Effector memory CD4-positive, alpha-beta T cell (primary cell): ENCODE measurements at places on chromosomes 7 and 10.

DNA sequence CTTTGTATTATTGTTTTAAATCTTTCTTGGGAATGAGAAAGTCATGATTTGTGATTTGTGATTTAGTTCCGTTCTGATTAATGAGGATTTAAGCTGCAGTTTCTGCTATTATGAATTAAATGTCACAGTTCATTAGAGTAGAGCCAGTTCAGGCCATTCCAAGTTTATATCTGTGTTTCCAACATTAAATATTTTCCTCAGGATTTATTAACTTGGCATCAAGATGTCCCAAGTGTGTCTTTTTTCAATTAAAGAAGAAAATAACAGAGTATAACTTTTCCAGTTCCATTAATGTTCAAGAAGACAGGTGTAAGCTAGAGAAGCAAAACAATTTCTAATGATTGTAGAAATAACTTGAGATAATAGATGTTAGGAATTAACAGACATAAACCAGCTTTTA is 1183.2 kb upstream of the CELF2 start:
- no peak for DNase-seq

GRCh38 chr7:86814661-86815379 is 171.1 kb downstream of the GRM3 start:
- DNase-seq, result no peak

DNA sequence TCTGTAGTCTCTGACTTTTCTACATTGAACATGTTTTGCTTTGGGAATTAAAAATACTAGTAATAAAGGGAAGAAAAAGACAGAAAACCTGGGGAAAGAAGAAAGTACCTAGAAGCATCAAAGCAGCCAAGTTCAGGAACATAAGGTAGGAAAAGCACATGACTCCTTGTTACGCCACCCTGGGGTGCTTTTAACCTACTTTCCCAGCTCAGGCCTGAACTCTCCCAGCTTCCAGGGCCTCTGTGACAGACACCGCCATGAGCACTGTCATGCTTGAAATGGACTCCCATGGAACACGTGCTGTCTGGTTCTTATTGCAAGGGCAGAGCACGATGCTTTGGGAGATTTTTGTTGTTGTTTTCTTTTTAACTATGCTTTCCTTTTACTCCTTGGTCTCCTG is 11.4 kb downstream of the ACTR1A start:
- DNase-seq, result no peak

- DNase-seq, result no peak
Measured at GRCh38 chr10:109343293-109343692, 580.0 kb downstream of the XPNPEP1 start.

- no peak for DNase-seq
Measured at GRCh38 chr10:70160798-70161197, 9.5 kb downstream of the SAR1A start.

DNA sequence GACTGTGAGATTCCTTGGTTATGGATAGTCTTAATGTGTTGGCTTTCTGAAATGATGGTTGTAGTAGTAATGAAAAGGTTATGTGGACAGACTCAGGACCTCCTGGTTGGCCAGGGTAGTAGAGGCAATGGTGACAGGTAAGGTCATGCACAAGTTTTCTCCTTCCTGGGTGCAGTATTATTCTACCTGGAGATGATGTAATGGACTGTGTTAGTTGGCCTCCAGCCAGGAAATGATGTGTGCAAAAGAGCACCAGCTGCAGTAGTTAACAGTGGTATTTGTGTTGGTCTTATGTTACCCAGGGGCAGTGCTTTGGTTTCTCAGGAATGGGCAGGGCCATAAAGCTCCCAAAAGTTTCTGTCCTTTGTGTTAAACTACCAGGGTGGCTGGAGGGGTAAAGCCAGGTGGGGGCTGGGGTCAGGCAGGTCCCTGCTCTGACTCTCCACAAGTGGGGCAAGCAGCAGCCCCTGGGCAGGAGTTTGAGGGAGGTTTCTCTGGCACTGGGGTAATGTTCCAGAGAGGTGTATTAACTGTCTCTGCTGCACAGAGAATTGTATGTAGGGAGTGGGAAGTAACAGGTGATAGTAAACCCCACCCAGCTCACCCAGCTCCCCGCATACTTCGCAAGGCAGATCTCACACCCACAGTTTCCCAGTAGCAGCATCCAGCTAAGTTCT is 36.3 kb downstream of the GPR22 start:
- DNase-seq, result no peak

DNA sequence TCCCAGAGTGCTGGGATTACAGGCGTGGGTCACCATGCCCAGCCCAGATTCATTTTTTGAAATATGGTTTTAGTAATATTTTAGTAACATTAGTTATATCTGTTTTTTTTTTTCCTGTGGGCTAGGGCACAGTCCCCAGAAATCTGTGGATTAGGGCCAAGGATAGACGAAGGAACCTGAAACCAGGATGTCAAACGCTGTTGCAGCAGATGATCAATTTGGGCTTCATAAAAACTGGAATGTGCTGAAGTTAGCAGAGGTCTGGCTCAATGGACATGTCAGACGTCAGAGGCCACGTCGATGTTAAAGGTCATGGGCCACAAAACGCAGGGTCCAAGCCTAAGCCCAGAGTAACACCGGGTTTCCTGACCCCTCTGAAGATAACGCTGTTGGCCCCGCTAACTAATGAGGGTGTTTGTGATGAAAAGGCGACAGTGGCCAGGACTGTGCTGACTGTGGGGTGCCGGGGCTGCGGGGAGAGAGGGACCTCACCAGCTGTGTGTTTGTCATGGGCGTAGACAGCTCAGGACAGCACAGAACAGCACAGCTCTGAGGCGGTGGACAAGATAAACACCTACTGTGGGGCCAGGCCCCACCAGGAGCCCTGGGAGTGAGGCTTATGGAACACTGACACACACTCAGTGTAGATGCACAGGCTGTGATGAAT is 23.8 kb upstream of the GTPBP4 start:
- no peak for DNase-seq

GRCh38 chr7:24346129-24346528 is 62.1 kb downstream of the NPY start:
- DNase-seq, result no peak

- DNase-seq, result no peak
Measured at GRCh38 chr10:48623607-48624132, 18.8 kb upstream of the ARHGAP22 start.

GRCh38 chr10:26220901-26221300 is 4.3 kb downstream of the GAD2 start:
- no peak for DNase-seq

DNA sequence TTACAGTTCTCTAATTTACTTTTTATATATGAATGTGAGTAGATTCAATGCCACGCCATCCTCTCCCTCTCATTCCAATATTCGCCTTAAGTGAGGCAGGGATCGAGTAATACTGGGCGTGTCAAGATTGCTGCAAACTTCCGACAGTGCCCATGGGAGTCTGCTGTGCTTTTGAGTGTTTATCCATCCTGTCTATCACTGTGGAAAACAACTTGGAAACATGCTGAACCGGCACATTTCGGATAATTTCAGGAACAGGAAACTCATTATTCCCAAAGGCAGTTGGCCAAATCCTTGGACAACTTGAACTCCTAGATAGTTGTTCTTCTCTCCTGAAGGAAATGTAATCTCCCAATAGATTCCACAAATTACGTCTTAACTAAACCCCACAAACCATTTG is 28.5 kb downstream of the PIP4K2A start:
- DNase-seq, result no peak

DNA sequence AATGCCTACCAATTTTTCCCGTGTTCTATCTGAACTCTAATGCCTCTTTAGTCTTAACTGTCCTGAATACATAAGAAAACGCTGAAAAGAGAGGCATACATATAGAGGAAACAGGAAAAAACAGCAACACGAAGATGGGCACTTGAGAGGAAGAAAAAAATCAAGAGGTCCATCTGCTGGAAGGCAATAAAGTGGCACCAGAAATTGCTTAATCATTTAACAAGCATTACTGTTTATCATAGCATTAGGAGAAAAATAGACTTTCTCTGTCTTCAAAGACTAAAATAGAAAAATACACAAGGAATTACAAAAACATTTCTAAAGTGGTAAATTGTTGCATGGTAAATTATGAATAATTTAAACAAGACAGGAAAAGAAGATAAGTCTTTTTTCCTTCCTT is 35.0 kb downstream of the NSUN6 start:
- DNase-seq, result no peak

- no peak for DNase-seq
Measured at GRCh38 chr10:114684822-114685209, 26.7 kb upstream of the ABLIM1 start.

DNA sequence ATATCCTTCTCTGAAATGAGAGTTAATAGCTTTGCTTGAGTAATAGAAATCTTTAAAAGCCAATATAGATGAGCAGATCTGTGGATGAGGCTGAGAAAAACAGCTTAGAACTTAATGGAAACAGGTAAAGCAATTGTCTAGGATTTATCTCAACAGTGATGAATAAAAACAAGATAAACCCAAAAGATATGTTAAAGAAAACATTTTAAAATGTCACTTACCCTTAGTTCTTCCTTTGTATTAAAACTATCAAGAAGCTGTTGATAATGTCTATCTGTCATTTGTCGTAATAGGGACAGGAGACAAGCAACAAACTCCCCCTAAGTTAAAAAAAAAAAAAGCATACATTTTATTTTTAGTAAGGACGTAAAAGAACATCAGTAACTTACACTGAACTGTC is 272.1 kb upstream of the IMMP2L start:
- no peak for DNase-seq

- DNase-seq, result no peak
Measured at GRCh38 chr7:36884910-36885309, 160.6 kb upstream of the AOAH start.

- DNase-seq, result no peak
Measured at GRCh38 chr10:48507933-48508790, 96.7 kb downstream of the ARHGAP22 start.

DNA sequence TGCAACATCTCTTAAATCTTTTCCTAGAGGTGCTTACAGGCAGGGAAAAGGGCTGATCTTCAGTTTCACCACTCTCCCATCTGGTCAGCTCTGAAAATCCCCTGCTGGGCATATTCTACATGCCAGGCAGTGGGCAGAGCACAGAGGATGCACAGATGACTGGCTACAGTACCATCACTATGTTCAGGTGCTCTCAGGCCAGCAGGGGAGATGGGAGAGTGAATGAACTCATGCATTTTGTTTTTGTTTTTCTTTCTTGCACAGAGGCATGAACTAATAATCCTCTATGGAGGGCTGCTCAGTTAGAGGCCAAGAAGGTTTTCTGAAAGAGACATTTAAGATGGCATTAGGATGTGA is 19.3 kb downstream of the ELMO1 start:
- DNase-seq, result no peak

GRCh38 chr7:121153995-121154394 is 165.5 kb downstream of the CPED1 start:
- no peak for DNase-seq

DNA sequence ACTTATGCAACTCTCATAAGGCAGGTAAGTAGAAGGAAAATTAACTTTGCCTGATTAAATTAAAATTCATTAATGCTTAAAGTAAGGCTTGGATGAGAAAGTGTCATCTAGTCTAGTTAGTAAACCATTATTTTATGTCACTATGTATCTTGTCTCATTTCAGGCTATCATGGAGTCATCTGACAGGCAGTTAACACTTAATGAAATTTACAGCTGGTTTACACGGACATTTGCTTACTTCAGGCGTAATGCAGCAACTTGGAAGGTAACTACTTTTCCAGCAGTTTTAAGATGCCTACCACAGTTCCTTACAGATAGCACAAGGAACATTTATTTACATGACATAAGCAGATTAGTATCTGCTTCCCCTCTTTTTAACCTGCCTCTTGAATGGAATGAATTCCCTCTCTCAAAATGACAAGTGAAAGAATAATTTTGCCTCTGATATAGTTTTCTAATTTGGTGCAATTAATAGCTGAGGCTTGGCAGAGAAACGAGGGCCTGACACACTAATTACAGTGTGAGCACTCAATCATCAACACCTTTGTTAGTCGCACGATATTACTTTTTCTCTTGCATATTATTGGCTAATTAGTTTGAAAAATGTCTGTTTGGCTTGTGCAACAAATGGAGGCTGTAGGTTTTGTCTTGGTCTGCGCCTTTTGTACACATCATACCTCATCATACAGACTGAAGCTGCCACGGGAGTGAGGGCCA is 245.0 kb downstream of the FOXP2 start:
- no peak for DNase-seq

DNA sequence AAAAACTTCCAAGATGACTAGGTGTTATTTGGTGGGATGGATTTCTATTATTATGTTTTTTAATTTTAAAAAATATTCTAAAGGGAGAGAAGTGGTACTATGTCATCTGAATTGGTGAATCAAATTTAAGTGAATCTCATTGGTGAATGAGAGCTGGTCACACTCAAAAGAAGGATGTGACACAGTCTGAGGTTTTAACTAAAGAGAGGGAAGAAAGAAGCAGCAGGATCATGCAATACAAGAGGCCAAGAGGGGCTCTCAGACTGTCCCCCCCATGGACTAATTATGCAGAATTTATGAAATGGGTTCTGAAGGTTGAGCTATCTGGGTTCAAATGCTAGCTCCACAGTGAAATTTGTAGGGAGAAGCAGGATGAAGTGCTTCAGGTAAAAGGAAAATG is 16.2 kb downstream of the MACC1 start:
- no peak for DNase-seq

GRCh38 chr7:116354546-116355423 is 144.4 kb downstream of the TES start:
- no peak for DNase-seq

GRCh38 chr10:114711869-114712250 is 53.8 kb upstream of the ABLIM1 start:
- no peak for DNase-seq

DNA sequence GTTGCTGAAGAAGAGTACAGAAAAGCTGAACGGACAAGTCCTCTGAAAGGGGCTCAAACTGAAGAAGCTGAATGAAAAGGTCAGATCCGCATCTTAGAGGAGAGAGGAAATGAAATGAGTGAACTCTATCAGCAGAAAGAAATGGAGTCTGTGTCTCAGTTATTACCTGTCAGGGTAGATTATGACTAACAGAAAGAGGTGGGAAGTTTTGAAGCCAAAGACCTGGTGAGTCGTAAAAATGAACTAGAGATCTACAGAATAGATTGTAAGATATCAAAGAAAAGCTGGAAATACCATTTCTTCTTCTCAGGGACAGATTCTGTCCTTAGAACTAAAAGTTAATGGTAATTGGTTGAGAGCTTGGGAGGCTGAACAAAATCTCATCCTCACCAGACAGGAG is 11.1 kb upstream of the MBL2 start:
- DNase-seq, result no peak
